ENCODE measurements at places on chromosomes 2 and 18. TPM values are rescaled to one million over a fixed set of nuclear protein-coding genes. Genes with fewer than 3 reads are reported as not detected.

DNA sequence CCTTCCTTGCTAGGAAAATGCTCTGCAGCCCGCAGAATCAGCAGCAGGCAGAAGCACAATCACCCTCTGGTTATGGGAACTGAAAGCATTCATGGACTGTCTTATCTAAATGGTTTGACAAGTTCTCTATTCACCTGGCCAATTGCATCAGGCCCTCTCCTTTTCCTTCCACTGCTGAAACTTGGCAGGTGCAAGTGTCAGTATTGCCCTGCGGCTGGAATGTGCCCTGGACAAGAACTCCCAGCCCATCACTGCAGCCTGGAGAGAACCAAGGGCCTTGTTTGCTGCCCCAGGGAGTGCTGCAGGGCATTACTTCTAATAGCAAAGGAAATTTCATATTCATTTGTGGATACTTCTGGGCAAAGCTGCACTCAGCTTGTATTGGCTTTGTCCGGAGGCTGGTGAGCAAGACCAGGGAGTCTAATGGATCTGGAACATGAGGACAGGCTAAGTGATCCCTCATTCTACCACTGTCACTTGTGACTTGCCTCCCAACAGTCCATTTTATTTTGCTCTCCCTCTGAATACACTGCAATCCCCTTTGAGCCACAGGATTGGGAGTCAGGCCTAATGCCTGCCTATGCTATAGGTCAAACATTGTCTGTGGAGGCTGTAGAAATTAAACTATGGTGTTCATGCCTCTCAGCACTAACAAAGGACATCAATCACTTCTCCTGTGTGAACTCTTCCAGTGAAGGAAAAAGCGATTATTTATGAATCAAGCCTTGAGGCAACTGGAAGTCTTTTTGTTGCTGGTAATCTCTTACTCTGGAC is 116.9 kb downstream of the LYPD6B start:
- no peak for DNase-seq

GRCh38 chr2:189474526-189474925 is 33.3 kb downstream of the WDR75 start:
- no peak for DNase-seq

DNA sequence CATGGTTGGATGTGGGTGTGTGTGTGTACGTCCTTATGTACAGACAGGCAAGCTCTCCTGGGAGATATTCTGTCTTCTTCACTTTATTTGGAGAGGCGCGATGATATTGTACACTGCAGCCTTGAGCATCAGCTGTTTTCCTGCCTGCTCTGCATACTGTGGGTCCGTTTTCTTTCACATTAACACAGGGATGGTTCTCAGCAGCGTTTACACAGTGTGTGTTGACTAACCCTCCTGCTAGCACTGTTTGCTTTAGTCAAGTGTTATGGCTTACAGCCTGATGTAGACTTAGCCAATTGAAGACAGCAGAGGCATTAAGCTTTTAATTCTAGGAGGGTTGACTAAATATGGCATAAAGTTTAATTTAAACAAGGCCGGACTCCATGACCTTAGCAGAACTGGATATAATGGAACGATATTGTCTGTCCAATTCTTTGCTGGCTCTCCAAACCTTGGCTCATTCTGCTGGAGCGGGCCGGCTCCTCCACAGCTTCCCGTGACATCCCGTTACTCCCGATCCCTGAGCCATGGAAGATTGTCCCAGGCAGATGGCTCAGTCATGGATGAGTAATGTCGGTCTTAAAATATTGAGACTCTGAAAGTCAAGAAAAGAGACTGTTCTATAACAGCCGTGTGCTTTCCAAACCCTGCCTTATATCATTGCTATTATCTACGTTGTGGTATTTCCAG is 134.7 kb downstream of the TPGS2 start:
- peak; percentile 44 for DNase-seq

DNA sequence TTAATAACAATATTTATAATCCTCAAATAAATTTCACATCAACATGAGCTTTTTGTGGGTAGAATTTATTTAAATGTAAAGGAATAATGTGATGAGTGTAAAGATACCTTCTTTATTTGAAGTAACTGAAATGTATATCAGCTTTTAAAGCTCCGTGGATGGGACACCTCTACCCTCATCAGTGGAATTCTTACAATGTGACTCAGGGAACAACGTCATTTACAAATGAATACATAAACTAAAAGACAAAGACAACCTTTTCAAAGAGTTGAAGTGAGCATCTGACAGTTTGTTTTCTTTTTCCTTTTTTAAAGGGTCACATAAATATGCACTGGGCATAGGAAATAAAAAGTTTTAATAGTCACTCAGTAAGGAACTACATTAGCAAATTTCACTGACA is 1127.0 kb upstream of the CRIM1 start:
- no peak for DNase-seq

GRCh38 chr2:128737546-128737826 is 418.8 kb upstream of the HS6ST1 start:
- no peak for DNase-seq

DNA sequence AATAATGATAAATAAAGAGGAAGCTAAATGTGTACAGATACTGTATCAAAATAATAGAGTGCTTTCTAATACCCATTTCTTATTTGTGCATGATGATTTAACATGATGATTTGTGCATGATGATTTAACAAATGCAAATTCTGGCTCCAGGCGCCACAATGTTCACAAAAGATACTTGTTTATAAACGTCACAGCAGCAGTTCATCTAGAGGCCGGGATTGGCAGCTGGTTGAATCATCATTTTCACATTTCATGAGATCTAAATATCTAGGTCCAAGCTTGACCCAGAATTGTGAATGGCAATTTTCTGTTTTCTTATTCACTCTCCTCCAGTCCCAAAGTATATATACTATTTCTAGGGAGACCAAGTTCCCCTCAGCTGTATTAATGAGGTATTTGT is 322.0 kb downstream of the SUCLG1 start:
- DNase-seq, result no peak

DNA sequence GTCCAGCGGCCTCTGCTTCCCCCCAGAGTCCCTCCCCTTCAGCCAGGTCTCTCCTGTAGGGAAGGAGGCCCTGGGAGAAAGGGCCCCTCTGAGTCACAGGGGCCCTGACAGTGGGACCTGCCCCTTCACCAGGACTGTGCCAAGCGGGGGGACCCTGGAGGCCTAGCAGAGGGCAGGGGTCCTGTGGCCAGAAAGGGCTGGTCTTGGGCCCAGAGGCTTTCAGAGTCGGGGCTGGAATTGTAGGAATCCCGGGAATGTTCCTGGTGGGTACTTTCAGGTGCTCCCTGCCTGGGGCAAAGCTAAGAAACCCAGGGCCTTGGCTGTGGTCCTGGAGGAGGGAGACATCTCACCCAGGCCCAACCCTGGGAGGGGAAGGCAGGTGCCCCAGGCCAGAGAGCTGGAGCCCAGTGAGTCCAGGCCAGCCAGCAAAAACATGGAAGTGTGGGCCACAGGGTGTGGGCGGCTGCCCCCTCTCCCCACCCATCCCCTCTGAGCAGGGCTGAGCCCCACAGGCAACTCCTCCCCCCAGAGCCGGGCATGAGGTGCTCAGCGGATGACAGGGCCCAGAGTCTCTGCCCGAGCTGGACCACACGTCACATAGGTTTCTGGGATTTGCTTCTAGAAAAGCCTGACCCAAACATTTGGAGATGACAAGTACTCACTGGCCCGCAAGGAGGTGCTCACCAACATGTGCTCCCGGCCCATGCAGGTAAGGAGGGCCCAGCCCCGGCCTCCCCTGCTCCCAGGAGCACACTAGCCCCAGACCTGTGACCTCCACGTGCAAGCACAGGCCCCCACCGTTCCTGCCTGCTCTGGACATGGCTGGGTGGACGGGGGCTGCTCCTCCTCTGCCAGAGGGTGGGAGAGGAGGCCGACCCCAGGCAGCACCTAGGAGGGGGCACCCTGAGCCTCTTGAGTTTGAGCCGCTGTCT is 48.2 kb upstream of the ALPP start:
- DNase-seq, result no peak

DNA sequence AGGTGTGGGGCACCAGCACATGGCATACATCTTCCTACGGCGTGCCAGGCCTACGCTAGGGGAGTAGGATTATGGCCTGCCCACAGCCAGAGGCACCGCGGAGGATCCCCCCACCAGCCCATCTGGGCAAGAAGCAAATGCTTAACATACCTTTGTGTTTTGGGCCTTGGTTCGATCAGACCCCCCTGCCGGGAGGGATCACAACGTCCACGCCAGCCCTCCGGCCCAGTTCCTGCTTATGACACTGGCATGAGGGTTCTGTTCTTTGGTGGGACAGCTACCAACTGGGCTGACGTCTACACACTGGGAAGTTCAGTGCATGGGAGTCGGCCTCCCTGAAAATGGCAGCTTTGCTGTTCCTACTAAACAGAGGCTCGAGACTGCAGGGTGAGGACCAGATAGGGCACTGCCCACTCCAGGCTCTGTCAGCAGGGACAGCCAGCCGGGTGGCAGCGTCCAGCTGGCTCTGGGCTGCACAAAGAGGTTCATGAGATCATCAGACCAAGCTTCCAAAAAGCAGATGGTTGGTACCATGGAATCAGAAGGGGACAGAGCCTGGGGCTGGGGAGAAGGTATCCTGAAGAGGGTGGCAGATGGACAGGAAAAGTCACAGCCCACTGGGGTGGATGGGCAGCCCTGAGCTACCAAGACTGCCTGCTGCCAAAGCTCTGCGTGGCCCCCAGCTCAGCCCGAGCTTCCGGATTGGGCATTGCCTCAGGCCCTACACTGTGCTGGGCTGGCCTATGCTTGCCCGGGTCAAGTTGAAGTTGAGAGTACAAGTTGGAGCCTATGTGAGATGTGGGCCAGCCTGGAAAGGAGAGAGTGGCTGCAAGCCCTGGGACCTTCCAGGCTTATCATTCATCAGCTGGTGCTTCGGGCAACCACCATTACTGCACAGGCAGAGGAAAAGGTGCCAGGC is 61.7 kb upstream of the TEX51 start:
- DNase-seq, result no peak

- DNase-seq, result no peak
These were observed 81.1 kb downstream of the SLC66A3 start for GRCh38 chr2:11236335-11236734.

- no peak for DNase-seq
These were observed 40.2 kb downstream of the SLC35F5 start for GRCh38 chr2:113716291-113716690.

DNA sequence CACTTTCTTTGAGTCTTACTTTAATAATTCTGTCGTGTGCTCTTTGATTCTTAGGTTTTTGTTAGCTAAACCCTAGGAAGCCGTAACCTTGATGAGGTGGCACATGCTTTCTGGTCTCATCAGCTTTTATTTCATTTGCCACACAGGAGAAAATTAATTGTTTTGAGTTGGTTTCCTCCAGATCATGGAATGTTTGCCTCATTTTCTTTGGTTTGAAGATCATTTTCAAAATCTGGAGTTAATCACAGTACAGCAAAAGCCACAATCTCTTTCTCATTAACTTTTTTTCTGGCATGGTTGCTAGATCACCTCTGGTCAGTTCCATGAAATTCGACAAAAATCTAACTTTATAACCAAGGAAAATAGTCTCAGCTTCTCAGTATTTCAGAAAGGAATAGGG is 182.9 kb downstream of the MYO1B start:
- DNase-seq, result no peak

DNA sequence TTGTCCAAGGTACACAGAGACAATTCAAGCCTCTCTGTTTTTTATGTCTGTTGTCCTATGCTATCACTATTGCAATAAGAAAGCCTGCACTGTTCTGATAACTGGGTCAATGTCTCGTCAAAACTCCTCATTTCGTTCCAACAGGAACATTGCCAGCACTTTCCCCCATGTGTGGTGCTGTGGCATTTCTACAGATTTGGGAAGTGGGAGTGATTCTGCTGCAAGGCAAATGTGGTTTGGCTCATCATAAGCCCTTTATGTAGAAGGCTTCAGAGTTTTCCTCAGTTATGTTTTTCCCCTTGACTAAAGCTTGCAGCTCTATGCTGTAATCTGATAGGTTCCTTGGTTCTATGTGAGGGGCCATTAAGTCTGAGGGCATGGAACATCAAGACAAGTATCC is 324.1 kb upstream of the TCF4 start:
- DNase-seq, result no peak

- DNase-seq, result peak; percentile 1
These were observed 254.4 kb downstream of the KCNE4 start for GRCh38 chr2:223306371-223306770.

DNA sequence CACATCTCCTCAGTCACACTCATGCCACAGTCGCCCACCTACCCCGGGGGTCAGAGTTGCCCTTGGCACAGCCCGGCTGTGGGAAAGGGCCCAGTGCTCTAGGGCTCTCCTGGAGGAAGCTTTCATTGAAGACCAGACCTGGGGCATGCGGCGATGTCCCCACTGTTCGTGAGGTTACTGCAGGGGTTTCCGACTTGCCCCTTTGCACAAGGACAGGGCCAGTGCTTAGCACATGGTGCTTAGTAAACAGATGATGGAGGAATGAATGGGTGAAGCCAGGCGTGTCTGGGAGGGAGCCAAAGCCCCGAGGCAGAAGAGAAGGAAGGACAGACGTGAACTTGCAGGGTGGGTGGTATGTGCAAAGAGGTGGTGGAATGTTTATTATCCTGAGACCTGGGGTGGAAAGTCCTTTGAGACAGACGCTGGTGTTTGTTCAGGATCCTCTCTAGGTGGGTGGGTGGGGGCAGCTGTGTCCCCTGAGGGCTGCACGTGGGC is 205.9 kb upstream of the ARL4C start:
- DNase-seq, result no peak

DNA sequence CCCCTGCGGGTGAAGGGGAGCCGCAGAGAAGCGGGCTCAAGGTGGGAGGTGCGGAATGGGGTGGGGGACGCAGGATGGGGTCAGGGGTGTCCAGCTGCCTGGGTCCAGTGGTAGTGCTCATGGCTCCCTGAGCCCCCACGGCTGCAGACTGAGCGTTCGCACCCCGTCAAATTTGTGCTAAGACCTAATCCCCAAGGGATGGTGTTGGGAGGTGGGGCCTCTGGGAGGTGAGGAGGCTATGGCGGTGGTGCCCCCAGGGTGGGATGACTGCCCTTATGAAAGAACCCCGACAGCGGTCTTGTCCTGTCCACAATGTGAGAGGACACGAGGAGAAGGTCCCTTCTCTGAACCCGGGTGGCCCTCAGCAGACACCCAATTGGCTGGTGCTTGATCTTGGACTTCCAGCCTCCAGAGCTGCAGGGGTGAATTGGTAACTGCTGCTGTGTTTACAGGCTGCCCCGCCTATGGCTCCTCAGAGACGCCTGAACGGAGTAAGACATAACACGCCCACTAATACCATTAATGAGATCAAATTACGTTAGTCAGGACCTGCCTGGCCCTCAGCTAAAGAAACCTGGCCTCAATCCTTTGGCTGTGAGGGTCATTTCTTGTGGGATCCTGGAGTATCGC is 42.6 kb downstream of the PXDN start:
- no peak for DNase-seq

DNA sequence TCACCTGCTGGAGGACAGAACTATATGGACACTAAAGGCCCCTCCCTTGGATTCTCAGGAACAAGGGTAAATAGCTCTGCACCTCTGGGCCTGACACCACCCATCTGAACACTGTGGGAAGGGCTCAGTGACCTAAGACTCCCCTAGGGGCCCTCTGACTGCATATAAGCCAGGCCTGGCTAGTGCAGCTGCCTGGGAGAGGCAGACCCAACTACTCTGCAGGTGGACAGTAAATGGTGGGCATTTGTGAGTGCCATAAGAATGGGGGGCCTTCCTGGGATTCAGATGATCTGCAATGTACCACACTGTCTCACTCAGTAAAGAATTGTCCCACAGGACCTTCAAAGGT is 11.2 kb upstream of the WIPF1 start:
- DNase-seq, result no peak

Gene ESPNL
- 1.0 TPM for polyA plus RNA-seq

Gene GNAL
- polyA plus RNA-seq, result 0.46 TPM

Gene FAM228A
- 0.07 TPM for polyA plus RNA-seq

Gene DLGAP1
- 0.09 TPM for polyA plus RNA-seq

Gene CCDC74B
- 4.2 TPM for polyA plus RNA-seq

Gene FAM110C
- not detected for polyA plus RNA-seq

Gene ANO7
- 0.40 TPM for polyA plus RNA-seq

Data from AG04450 (cell line).